ENCODE measurements at places on chromosomes 4 and X. TPM values are rescaled to one million over a fixed set of nuclear protein-coding genes. Genes with fewer than 3 reads are reported as not detected.

The HTT-AS gene
- total RNA-seq, result not detected

The RNF150 gene
- total RNA-seq, result 34.5 TPM

The SSX3 gene
- not detected for total RNA-seq

The SFRP2 gene
- 24.8 TPM for total RNA-seq

The TCEAL5 gene
- 0.88 TPM for total RNA-seq

The GLOD5 gene
- total RNA-seq, result 3.3 TPM

The MAGEB17 gene
- 0.39 TPM for total RNA-seq

The ART3 gene
- 2.1 TPM for total RNA-seq

DNA sequence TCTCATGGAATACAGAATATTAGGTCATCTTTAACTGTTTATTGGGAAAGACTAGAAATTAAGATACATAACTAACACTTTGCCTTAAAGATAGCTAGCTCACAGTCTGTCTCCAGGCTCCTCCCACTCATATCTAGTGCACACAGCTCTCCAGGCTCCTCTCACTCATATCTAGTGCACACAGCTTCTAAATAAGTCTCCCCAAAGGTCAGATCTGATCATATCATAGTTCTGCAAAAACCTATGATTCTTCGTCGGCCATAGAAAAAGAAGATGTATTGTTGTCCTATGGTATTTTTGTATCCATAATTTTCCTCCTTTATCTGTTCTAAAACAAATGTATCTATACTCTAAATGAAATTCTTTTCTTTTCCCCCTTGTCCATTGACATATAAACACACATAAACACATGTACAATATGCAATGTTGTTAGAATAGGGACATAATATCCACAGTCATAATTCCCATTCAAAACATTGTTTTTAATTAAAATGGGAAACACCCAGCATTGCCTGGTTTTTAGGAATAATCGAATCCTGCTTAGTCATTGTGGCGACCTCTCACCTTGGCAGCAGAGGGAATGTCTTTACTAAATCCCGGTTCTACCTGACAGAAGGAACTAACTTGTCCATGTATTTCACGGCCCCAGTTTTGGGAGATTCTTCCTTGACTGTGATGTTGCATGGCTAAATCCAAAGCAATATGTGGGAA, 1282.0 kb downstream of the PCDH7 start:
- no peak for DNase-seq

DNA sequence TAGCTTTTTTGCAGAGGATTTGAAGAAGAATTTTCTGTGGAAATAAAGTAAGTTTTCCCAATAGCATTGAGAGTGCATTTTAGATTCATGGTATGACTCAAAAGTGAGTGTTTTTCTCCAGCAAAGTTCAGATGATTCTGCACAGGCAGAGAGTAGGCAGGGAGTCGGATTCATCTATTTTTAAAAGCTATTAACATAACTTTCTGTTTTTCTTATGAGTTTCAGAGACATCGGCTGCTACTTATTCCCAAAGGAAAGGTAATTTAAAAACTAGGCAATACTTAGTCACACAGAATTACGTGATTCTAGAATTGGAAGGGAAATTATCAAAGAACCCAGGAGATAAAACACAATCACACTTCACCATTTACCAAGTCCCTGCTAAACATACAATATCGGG, 4.4 kb downstream of the CCDC110 start:
- DNase-seq, result no peak

GRCh38 chr4:75878246-75878756, 24.0 kb downstream of the PPEF2 start:
- no peak for DNase-seq

DNA sequence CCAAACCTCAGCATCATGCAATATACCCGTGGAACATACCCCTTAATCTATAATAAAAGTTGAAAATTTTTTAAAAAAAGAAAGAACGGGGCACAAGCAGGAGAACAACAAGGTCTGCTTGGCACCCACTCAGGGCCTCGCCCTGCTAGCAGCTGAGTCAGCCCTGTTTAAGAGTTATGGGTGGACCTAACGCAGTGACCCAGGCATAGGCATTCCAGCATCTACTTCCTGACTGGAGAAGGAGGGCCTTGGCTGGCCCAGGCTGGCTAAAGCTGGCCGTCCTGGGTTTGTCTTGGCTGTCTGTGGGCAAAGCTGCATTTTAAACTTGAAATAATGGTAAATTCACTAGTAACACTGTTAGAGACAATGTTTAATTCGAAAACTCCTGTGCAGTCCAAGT, 236.7 kb upstream of the PGRMC2 start:
- peak; percentile 77 for DNase-seq

DNA sequence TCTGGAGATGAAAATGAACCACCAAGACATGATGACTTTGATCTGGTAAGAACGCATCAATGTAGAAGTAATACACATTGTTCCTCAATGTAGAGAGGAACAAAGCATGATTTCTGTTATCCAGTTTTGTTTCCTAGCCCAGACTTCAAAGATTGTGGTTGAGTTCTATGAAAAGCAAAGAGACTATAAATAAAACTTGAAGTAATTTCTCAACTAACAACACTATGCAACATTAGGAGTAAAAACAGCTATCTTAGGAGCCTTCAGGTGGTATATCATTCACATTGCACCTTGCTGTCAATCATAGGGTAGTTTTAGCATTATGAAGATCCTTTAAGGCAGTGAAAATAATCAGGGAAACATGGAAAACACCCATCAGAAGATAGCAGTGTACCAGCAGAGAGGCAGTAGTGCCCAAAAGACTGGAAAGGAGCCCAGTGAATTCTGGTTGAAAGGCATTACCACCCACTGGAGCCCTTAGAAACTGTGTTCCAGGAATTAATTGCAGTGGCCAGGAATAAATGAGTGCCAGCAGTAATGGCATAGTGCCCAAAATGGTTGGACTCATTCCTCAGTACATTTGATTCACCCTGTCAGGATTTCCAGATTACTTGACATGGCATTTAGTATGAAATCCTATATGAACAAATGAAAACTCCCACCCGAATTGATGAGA, 300.7 kb upstream of the CXXC4 start:
- no peak for DNase-seq

DNA sequence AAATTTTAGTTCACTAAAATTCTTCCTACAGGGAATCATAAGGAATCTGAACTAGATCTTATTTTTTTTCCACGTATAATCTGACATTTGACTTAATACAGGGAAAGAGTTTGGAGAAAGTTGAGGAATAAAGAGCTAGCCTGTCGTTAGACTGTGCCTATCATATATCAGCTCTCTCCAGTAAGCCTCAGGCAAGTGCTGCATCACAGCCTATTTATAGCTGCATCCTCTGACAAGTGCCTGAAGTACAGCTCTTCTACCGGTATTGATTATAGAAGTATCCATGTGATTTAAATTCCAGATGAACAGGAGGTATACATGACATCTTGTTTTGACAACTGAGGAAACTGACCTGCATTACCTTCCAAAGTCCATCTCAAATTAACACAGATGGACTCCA, 248.9 kb downstream of the TLL1 start:
- DNase-seq, result no peak

DNA sequence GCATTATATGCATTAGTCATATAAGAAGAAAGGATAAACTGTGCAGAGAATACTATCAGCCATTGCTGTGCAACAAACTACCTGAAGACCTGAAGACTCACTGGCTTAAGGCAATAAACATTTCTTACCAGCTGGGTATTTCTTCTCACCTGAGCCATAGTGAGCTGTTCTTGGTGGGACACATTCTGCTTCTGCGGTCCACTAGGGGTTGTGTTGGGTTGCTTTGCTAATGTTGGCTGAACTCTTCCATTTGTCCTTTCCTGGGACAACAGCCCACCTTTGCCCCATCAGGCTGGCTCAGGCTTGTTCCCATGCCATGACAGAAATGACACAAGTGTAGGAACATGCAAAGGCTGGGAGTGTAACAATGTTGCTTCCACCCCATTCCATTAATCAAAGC, 388.6 kb downstream of the PCDH7 start:
- DNase-seq, result no peak

DNA sequence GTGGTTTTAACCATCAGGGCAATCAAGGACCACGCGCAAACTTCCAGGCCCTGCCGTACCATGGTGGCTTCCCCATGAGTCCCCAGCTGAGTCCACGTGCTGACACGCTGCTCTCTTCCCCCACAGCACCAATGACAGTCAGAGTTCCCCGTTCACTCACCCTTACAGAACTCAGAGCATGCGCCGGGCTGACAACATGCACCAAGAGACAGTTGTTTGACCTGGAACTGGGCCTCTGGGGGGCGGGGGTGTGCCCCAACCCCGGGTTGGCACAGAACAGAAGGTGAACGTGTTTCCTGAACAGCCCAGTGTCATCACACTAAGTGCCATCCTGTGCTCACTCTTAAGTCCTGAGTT, 29.4 kb downstream of the IRF2 start:
- DNase-seq, result no peak

DNA sequence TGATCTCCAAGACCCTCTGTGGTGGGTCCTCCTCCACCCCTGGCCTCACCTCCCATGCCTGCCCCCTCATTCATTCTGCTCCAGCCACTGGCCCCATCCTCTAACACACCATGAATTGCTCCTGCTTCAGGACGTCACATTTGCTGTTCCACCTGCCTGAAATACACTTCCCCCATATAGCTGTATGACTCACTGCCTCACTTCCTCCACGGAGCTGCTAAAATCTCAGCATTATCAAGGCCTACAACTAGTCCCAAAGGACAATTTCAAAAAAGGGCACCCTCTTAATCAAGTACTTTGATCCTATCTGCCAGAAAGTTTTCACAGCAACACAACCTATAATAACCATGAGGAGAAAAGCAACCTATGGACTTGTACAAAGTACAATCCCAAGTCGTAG, 43.6 kb upstream of the PHOX2B start:
- DNase-seq, result no peak

- DNase-seq, result no peak
These were observed 67.4 kb downstream of the MANBA start for GRCh38 chr4:102693262-102693850.

- no peak for DNase-seq
These were observed 94.5 kb downstream of the DHX15 start for GRCh38 chr4:24489870-24490269.

GRCh38 chr4:41939016-41939626, 3.9 kb downstream of the TMEM33 start:
- no peak for DNase-seq

GRCh38 chrX:108527724-108528123, 88.1 kb downstream of the COL4A5 start:
- no peak for DNase-seq

GRCh38 chr4:2781911-2782310, 11.0 kb upstream of the SH3BP2 start:
- DNase-seq, result no peak

DNA sequence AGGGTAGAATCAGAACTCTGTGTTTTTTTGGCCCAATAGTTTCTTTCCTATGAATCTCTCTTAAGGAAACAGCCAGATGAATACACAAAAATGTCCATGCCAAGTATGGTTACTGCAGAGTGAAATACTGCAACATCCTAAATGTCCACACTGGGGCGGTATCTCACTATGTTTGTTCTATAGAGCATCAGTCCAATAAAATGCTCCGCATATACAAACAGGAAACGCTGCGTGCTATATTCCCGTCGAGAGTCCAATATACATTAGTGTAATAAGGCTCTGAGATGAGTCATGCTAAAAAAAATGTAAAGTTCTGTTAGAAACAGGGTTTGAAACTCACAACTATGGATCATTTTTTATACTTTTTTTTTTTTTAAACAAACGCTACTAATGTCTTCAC, 72.9 kb upstream of the ENOX2 start:
- DNase-seq, result peak; percentile 9

GRCh38 chr4:22897520-22898108, 204.9 kb downstream of the GBA3 start:
- DNase-seq, result peak; percentile 40

- DNase-seq, result no peak
These were observed 310.3 kb upstream of the PRPS2 start for GRCh38 chrX:12480956-12481355.

- no peak for DNase-seq
These were observed 616.2 kb upstream of the GRIA3 start for GRCh38 chrX:122567911-122568310.

- peak; percentile 68 for DNase-seq
These were observed 65.8 kb upstream of the MSN start for GRCh38 chrX:65601530-65602220.

All from thyroid gland (tissue), 4 donors.